ENCODE measurements at places on chromosomes 7 and 10.

GRCh38 chr7:157500171-157500960, 163.6 kb downstream of the DNAJB6 start:
- no peak for ATAC-seq

- ATAC-seq, result no peak
Measured at GRCh38 chr7:132161533-132161915, 414.7 kb downstream of the PLXNA4 start.

DNA sequence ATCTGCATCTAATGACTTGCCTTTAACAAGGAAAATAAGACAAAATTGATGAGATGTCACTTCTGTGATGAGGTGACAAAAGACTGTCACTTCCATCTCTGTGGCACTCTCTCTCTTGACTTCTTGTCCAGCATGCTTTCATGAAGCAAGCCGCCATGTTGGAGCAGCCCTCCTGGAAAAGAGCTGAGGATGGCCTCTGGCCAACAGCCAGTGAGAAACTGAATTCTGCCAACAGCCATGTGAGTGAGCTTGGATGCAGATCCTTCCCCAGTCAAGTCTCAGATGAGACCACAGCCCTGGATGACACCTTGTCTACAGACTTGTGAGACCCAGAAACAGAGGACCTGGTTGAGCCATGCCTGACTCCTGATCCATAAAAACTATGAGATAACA, 412.6 kb upstream of the SHH start:
- ATAC-seq, result no peak

- ATAC-seq, result no peak
Measured at GRCh38 chr10:103353281-103353680, 2.3 kb upstream of the PCGF6 start.

GRCh38 chr7:22900101-22900500, 77.5 kb upstream of the TOMM7 start:
- no peak for ATAC-seq

DNA sequence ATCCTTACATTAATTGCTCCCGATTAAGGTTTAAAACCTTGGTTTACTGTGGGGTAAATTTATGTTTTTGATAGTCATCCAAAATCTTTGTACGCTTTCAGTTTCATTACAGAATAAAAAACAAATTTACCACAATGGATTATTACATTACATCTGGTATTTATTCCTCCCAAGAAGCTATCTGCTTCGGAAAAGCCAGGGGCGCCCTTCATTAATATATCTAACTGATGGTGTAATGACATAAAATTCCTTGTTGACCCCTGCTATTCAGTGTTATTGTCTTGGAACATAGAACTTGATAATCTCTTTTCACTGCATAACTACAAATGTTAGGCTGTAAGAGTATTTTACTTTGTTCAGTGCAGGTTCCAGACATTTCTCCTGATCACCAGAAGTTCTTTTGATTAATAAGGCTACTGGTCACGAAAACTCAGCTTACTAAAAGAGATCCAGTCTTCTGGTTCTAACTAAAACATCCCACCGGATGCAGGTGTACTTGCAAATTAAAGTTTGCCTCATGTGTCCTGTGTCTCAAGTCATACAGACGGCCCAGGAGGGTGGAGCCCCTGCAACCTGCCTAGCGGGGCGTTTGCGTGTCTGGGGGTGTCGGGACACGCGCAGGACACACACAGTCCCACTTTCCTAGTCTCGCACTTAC, 581 bp upstream of the GLCCI1 start:
- no peak for ATAC-seq

GRCh38 chr7:100799037-100799896, 28.1 kb downstream of the EPHB4 start:
- peak; percentile 42 for ATAC-seq

DNA sequence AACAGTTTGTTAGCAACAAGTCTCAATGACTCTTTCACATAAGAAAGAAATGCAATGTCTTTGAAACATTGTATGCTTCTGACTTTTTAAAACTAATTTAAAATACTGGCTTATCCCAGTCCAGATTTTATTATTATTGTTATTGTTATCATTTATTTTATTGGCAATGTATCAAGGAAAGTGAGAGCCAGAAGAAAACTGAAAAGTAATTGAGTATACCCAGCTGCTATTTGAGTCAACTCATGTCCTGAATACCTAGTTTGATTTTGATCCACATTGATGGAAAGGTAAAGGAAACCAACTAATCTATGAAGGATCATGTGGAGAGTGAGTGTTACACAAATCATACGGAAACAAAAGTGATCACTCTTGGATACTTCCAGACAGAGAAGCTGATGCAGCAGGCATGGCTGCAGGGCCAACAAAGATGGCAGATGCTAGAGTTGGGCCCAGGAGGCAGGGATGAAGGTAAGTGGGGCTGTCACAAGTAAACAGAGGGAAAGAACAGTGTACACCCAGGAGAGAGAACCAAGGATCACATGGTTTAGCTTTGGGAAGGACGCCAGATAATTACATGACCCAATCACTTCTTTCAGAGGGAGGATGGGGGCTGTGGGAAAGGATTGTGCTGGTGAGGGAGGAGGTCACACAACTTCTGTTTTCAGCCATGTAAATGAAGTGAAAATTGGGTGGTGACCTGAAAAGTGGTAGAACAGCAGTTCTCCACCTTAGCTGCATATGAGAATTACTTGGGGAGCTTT, 179.2 kb upstream of the NAMPT start:
- no peak for ATAC-seq

DNA sequence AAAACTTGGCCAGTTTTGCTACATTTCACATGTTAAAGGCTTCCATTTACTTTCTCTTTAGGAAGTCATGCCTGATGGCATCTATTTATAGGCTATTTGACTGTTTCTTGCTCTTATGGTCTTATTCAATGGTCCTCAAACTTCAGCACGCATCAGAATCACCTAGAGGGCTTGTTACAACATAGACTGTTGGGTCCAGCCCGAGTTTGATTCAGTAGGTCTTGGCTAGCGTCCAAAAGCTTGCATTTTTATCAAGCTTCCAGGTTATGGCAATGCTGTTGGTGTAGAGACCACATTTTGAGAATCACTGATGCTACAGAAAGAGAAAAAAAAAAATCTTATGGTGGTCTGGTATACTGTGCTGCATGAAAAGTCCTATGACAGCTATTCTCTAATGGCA, 51.9 kb downstream of the MTPN start:
- ATAC-seq, result no peak

All from esophagus mucosa (tissue), 1 donor.